ENCODE measurements at places on chromosomes 13 and 19.
A peak's percentile ranks its signal among the peaks of the same experiment; 100 is the strongest.

GRCh38 chr19:58002384-58003173 is at the start of gene ZNF606:
ZNF606 (minus strand) TSS chr19:58002820; CDS start chr19:58001319, 1,501 bp downstream.
- DNase-seq, result peak; percentile 89

- peak; percentile 85 for DNase-seq
Observed at GRCh38 chr13:28492569-28493367, 2.2 kb downstream of the FLT1 start.

DNA sequence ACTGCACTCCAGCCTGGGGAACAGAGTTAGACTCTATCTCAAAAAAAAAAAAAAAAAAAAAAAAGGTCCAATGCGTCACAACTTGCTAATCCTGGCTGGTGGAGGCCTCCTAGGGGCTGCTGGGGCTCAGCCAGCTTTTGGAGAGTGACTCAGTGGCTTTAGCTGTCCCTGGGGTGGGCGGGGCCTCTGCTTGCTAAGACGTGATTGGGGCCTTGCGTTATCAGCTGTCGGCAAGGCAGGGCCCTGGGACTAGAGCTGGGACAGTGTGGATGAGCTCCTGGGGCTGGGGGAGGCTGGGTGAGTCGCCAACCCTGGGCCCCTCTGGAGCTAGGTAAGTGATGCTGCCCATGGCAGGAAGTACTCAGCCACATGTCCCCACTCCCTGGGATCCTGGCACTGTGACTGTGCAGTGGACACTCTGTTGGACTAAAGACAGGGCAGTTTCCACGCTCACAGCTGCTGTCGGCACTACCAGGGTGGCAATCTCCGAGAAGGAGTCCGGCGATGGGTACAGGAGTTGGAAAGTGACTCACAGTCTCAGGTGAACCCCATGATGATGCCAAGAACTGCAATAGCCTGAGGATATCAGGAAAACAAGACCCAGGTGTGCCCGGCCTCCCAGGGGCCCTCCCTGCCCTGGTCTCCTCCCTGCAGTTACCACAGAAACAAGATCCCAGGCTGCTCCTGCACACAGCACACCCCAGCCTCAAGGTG is 32.2 kb downstream of the F2RL3 start:
- DNase-seq, result peak; percentile 94

DNA sequence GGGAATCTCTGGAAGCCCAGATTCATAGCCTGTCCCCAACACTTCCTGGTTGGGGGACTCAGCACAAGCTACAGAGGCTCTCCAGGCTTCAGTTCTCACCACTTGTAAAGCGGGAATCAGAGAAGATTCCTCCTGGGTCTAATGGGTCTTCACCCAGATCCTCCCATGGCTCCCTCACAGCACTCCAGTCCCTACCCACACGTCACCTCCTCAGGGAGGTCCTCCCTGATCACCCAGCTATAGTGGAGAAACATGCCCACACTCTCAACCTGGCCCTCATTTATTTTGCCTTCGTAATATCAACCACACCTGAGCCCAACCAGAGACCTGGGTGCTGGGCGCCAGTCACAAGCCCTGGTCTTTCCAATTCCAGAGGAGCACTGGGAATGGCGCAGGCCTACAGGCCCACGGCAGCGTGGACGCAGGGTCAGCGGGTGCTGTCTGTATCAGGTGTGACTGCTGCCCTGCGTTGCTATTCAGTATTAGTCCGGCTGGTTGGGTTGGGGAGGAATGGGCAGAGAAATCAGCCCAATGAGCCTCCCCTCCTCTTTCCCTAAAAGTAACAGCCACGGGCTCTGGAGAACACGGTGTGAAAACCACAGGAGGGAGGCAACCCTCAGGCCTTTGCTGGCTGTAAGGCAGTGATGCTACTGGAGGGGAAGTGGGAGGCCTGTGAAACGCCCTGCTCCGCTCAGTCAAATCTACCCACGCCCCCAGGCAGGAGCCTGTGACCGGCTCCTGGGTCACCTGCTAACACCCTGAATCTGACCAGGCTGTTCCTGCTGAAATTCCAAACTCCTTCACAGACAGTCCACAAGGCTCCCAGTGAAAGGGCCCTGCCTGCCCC is 5.2 kb downstream of the AKT2 start:
- no peak for DNase-seq

DNA sequence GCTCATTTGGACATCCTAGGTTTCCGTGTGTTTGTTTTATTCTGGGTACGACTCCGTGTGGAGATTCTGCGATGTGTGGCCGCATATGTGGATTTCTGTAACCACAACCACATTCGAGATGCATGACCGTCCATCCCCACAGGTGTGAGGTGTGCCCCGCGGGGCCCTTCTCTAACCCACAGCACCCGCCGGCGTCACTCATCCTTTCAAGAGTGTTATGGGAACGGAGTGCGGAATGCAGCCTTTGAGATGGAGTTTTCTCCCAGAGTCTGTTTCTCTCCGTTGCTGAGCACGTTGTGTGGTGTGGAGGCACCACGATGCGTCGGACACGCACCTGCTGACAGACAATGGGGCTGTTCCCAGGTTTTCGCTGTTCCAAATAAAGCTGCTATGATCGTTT is 40.0 kb downstream of the C13orf46 start:
- DNase-seq, result no peak

DNA sequence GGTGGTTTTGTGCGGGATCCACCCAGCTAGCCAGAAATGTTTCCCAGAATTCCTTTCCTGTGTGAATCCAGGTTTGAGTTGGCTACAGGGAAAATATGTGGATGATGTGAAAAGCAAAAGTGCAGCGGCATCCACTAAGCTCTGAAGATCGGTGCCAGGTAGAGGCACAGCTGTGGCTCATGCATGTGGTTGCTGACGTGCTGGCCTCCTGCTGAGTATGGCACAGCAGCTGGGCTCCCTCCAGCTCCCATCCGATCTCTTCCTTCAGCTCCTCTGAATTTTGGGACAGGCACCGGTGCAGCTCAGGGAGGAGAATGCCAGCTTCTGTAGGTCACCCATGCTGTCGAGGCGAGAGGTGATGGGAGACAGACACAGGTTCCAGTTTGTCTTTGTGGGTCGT is 84.0 kb upstream of the GSX1 start:
- DNase-seq, result no peak

GRCh38 chr19:48340995-48341394 is 15.6 kb downstream of the EMP3 start:
- DNase-seq, result no peak

DNA sequence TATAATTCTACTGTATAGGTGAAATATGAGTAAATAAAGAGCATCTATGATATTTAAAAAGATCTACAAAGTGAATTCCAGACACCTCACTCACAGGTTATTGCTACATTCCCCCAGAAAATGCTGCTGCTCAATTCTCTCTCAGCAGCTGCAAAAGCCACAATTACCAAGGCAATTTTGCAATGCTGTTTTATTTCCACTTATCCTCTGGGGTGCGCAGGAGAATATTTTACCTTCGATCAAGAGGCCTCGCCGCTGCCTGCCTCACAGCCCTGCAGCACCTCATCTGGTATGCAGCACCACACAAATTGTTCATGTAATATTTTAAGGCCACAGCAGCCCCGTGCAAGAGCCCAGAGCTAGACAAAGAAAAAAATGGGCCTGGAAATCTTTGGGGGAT is 333.2 kb downstream of the DNAJC15 start:
- DNase-seq, result no peak

- no peak for DNase-seq
Observed at GRCh38 chr13:43428545-43429296, 358.1 kb downstream of the ENOX1 start.

DNA sequence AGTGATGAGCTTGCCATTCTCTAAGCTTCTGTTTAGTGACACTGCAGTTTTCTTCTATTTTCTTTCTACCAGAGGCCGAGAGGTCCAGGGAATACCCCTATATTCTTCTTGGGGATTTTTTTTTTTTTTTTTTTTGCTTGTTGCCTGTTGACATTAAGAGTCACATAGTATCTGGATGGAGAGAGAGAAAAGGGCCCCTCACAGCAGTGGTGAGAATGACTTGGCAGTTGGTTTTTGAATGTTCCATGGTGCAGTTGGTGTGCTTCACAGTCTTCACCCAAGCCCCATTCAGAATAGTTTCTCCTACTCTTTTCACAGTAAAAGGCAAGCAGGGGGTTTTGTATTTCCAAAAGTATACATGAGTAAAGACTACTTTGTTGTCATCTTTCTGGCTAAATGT is 577.9 kb downstream of the LMO7 start:
- DNase-seq, result no peak

GRCh38 chr13:40438999-40439797 is 227.2 kb downstream of the FOXO1 start:
- DNase-seq, result no peak

- DNase-seq, result peak; percentile 23
Observed at GRCh38 chr19:15025217-15025616, 24.1 kb upstream of the CASP14 start.

- no peak for DNase-seq
Observed at GRCh38 chr19:32909257-32909656, 39.7 kb upstream of the SLC7A9 start.

- DNase-seq, result no peak
Observed at GRCh38 chr19:20968092-20968491, 45.0 kb downstream of the ZNF85 start.

- no peak for DNase-seq
Observed at GRCh38 chr13:65937251-65937650, 1292.9 kb downstream of the PCDH9 start.

GRCh38 chr19:15934332-15935078 is at the start of gene CYP4F11:
CYP4F11 (minus strand) TSS chr19:15934529; CDS start chr19:15934408, 121 bp downstream.
- DNase-seq, result no peak

DNA sequence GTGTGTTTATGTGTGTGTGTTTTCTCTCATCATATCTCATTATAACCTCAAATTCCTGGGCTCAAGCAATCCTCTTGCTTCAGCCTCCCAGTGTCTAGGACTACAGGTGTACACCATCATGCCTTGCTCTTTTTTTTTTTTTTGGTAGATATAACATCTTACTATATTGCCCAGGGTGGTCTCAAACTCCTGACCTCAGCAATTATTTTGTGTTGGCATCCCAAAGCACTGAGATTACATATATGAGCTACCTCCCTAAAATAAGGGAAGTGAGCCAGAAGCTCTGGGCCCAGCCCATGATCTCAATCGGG is 448 bp upstream of the ZNF543 start:
- DNase-seq, result no peak

- DNase-seq, result peak; percentile 3
Observed at GRCh38 chr13:21336609-21337349, 122.3 kb downstream of the ZDHHC20 start.

DNA sequence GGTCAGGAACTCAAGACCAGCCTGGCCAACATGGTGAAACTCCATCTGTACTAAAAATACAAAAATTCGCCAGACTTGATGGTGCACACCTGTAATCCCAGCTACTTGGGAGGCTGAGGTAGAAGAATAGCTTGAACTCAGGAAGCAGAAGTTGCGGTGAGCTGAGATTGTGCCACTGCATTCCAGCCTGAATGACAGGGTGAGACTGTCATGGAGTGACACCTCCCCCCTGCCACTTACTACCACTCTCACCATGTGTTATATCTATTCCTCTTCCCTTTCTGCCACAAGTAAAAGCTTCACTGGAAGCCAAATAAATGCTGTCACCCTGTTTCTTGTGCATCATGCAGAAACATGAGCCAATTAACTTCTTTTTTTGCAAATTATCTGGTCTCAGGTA is 10.6 kb upstream of the CEACAM4 start:
- no peak for DNase-seq

DNA sequence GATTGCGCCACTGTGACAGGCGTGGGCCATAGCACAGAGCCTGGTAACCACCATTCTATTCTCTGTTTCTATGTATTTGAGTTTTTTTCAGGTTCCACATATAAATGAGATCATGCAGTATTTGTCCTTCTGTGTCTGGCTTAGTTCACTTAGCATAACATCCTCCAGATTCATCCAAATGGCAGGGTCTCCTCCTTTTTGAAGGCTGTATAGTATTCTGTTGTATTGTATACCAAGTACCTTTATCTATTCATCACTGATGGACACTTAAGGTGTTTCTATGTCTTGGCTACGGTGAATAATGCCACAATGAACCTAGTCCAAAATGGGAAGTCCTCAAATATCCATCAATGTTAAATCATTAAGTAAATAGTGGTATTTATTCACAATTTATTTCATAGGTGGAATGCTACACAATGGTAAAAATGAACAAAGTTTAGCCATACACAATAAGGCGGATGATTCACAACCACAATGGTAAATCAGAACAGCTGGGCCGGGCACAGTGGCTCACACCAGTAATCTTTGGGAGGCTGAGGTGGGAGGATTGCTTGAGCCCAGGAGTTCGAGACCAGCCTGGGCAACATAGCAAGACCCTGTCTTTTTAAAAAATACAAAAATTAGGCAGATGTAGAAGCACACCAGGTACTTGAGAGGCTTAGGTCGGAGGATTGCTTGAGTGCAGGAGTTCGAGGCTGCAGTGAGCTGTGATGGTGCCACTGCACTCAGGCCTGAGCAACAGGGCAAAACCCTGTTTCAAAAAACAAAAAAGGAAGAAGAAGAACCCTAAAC is 8.4 kb upstream of the GRAMD1A start:
- DNase-seq, result no peak

DNA sequence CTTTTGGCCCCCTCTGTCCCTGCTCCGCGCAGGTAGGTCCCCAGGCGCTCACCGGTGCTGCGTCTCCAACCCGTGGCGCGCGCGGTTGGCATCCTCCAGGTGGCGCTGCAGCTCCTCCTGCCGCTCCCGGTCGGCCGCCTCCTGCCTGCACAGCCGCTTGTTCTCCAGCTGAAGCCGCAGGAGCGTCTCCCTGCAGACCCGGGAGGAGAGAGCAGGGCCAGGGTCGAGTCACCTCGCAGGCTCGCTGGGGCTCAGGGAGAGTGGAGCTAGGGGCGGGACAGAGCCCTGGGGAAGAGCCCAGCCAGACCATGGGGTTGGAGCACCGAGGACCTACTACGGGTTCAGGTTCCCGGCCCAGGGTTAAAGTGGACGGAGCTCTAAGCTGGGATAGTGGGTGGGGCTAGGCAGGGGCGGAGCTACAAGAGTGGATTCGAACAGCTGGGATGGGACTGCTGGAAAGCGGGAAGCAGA is 9.3 kb downstream of the HOOK2 start:
- DNase-seq, result peak; percentile 88

GRCh38 chr13:93080587-93080986 is 146.0 kb upstream of the GPC6 start:
- DNase-seq, result no peak

DNA sequence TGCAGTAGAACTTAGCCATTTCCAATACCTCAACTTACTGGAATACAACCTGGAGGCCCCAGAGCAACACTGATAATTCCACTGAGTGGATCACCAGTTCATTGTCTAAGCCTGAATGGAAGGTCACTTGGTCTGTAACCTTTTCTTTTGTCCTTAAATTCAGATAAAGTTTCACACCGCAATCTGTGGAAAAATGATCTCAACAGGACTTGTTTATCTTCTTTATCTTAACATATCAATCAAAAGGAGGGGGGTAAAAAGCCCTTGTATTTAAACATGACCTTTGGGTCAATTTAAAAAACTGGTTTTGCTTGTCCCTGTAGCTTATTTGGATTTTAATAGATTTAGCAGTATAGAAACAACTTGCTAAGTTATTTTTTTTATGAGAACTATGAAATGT is 21.6 kb downstream of the SAE1 start:
- no peak for DNase-seq
